ENCODE measurements at places on chromosomes 1 and 21. TPM values are rescaled to one million over a fixed set of nuclear protein-coding genes. Genes with fewer than 3 reads are reported as not detected.

The NUDT4B gene
- total RNA-seq: not detected

The NIBAN1 gene
- total RNA-seq: 30.9 TPM

The DNASE2B gene
- 0.82 TPM for total RNA-seq

The AIM2 gene
- 0.69 TPM for total RNA-seq

The SLFNL1 gene
- 0.30 TPM for total RNA-seq

The LCE3A gene
- not detected for total RNA-seq

The KCNT2 gene
- 0.82 TPM for total RNA-seq

The MIGA1 gene
- 16.2 TPM for total RNA-seq

The MSH4 gene
- 0.20 TPM for total RNA-seq

The TSPEAR gene
- total RNA-seq: not detected

The NBPF3 gene
- total RNA-seq: 8.0 TPM

The DFFA gene
- total RNA-seq: 38.0 TPM

The RCSD1 gene
- total RNA-seq: 5.7 TPM

The PERM1 gene
- total RNA-seq: not detected

The KLF18 gene
- not detected for total RNA-seq

The SPSB1 gene
- 14.9 TPM for total RNA-seq

The SPRR1A gene
- total RNA-seq: not detected

The S100A2 gene
- total RNA-seq: 1.0 TPM

The CENPF gene
- 67.9 TPM for total RNA-seq

The SLC9C2 gene
- not detected for total RNA-seq
